ENCODE measurements at places on chromosomes 4 and X. TPM values are rescaled to one million over a fixed set of nuclear protein-coding genes. Genes with fewer than 3 reads are reported as not detected.

GRCh38 chrX:114344756-114345349 lies 239.0 kb upstream of the HTR2C start:
- DNase-seq, result no peak

GRCh38 chr4:76782837-76783236 lies 115.1 kb downstream of the SOWAHB start:
- no peak for DNase-seq

- no peak for DNase-seq
Measured at GRCh38 chr4:159210975-159211374, 108.1 kb downstream of the RAPGEF2 start.

GRCh38 chr4:15936495-15936894 lies 2.0 kb downstream of the FGFBP1 start:
- peak; percentile 60 for DNase-seq

GRCh38 chr4:145507636-145508035 lies 26.0 kb downstream of the SMAD1 start:
- DNase-seq, result no peak

- DNase-seq, result no peak
Measured at GRCh38 chr4:147863111-147863747, 131.3 kb downstream of the ARHGAP10 start.

HTN1 gene
- not detected for total RNA-seq

ARL9 gene
- total RNA-seq, result not detected

- DNase-seq, result no peak
Measured at GRCh38 chr4:111043286-111043685, 420.4 kb upstream of the PITX2 start.

DNA sequence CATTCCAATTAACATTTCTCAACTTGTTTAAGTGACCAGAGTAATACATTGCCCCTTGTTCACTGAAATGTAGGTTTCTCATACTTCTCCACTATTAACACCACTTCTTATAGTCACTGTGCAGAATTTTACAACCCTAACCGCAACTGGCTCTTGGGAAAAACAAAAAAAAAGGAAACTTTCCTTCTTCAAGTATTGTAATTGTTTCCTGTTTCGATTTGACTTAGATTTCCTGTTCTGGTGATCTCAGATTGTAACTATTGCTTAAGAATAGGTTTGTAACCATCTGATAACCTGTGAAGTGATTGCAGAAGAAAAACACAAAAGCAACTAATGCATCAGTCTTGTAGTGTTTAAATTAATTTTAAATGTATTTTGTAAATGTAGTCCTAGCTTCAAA lies 594.7 kb upstream of the GALNT7 start:
- no peak for DNase-seq

DNA sequence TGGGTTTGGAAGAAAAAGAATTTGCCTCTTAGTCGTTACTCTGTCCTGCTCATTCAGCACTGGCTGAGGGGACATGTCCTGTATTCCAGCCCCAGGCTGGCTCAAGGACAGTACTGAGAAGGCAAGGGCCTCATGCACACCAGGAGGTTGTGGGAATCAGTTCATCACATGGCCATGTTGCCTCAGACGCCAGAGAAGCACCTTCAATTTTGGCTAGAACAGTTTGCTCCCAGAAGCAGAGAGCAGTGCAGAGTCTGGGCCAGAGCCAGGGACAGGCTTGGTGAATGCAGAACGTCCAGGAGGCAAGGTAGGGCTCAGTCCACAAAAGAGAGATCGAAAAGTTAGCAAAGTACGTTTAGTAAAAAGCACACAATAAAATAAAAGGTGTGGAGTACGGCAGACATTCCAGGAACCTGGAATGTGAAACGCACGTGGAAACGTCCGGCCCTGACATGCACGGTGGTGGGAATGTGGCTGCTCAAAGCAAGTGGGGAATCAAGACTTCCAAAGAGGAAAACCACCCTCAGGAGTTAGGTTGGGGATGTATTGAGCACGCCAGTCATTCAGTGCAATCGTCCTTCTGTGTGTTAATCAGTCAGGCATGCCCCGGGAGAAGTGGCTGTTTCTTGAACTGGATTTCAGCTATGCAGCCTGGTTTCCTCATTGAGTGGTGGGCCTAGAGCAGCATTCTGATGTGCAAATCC lies 1.2 kb upstream of the SLC2A9 start:
- DNase-seq, result no peak

GRCh38 chrX:23854945-23855344 lies 52.8 kb downstream of the APOO start:
- no peak for DNase-seq

DNA sequence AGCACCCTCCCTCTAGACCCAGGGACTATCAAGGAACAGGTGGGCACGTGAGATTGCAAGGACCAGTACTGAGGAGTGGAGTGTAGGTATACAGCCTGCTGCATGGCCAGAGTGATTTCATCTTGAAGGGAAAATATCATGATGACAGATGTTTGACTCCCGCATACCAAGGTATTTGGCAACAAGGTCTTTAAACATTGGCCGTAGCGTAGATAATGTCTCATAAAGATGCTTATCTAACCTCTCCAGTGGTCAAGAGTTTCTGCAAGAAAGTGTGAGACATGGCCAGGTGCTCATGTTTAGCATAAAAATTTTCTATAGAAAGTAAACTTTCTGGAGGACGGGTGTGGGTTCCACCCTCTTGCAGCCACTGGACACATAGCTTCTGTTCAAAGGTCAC lies 18.7 kb upstream of the ZNF630 start:
- DNase-seq, result no peak
